ENCODE measurements at places on chromosomes 2 and 18. TPM values are rescaled to one million over a fixed set of nuclear protein-coding genes. Genes with fewer than 3 reads are reported as not detected.

DNA sequence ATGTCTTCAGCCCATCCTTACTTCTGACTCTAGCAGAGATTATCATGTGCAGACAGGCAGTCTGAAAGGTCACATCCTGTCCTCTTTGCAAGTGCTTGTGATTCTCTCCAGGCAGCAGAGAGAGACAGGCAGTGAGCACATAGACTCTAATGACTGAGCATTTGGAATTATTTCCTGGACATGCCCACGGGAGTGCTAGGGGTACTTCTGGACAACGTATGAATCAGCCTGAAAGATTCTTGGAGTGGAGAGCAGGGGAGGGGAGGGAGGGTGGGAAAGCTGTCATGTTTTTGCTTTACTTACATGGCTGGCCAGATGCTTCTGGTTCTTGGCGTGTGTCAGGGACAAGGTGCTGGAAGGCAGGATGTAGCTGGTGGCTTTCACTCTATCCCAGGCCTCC lies 150.6 kb downstream of the RIF1 start:
- DNase-seq: no peak

GRCh38 chr18:35827275-35827902 lies 145.1 kb upstream of the RMP24 start:
- no peak for DNase-seq

DNA sequence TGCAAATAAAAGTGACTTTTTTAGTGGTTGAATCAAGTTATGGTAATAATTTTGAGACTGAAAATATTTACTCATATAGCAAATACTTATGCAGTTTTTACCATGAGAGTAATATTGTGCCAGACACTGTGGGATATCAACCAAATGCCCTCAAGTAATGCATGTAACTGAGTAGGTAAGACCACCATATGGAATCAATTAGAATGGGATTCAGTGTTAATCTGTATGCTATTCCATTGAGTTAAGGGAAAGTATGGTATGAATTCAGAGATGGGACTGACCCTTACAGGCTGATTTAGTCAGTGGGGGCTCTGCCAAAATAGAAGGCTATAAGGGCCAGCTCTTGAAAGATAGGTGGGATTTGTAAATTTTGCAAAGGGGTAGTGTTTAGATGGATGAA lies 131.6 kb downstream of the CCDC85A start:
- no peak for DNase-seq

Gene UGT1A1
- not detected for total RNA-seq

GRCh38 chr2:104177179-104177578 lies 676.7 kb upstream of the POU3F3 start:
- no peak for DNase-seq

GRCh38 chr18:43078478-43079092 lies 36.9 kb downstream of the RIT2 start:
- DNase-seq: no peak

- no peak for DNase-seq
Observed at GRCh38 chr2:7755879-7756278, 838.7 kb downstream of the RNF144A start.

DNA sequence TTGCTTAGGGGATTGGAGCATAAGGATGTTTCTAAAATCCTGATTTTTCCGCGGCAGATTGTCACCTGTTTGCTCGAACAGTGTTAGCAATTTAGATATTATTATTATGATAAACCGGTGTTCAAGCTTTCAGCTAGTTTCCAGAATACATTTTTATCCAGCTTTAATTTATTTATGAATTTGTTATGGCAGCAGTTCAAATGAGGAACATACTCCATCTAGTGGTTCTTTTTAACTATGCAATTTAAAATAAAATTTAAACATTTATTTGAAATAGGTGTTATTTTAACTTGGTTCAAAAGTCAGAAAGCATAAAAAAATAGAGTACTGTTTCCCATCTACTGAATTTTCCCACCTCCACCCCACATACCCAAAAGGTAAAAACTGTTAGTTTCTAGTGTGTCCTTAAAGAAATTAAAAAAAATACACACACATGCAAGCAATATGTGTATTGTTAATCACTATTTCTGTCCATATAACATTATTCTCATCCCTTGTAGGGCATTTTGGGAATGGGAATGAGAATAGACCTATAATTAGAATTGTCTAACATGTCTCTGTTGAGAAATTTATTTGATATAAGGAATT lies 23.2 kb downstream of the ACOXL start:
- no peak for DNase-seq

- no peak for DNase-seq
Observed at GRCh38 chr2:226847090-226847489, 11.2 kb downstream of the RHBDD1 start.

Gene ALPP
- total RNA-seq: not detected

- no peak for DNase-seq
Observed at GRCh38 chr18:75116165-75116564, 92.8 kb downstream of the PTGR3 start.

DNA sequence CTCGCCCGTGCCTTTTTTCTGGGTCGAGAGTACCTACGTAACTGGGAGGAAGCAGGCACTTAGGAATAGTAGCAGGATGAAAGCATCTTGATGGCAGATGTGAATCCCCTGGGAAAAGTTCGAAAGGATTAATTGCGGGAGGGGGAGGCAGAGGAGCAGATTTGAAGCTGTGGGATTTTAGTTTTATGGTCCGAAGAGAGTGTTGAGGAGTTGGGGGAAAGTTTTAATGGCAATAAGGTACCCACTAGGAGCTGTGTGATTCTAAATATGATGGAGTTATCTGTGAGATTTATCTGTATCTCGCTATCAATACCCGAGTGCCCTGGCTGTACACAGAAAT lies 1.1 kb downstream of the AGFG1 start:
- no peak for DNase-seq

Gene OTOS
- total RNA-seq: 0.41 TPM

Gene NAT8
- not detected for total RNA-seq

Gene ZNF892
- total RNA-seq: 29.8 TPM

GRCh38 chr2:215364157-215365155 lies 52.6 kb downstream of the ATIC start:
- no peak for DNase-seq

GRCh38 chr2:128271911-128272600 lies 46.6 kb downstream of the HS6ST1 start:
- DNase-seq: no peak

DNA sequence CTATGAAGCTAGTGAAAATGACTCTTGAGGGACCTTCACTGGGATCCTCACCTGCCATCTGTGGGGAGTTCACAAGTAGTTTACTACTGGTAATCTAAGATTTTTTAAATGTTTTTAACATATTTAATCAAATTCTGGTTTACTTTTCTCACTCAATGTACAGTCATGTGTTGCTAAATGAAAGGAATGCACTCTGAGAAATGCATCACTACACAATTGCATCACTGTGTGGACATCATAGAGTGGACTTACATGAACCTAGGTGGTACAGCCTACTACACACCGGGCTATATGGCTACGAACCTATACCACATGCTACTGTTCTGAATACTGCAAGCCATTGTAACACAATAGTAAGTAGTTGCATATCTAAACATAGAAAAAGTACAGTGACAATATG lies 528.0 kb downstream of the BCL11A start:
- no peak for DNase-seq

DNA sequence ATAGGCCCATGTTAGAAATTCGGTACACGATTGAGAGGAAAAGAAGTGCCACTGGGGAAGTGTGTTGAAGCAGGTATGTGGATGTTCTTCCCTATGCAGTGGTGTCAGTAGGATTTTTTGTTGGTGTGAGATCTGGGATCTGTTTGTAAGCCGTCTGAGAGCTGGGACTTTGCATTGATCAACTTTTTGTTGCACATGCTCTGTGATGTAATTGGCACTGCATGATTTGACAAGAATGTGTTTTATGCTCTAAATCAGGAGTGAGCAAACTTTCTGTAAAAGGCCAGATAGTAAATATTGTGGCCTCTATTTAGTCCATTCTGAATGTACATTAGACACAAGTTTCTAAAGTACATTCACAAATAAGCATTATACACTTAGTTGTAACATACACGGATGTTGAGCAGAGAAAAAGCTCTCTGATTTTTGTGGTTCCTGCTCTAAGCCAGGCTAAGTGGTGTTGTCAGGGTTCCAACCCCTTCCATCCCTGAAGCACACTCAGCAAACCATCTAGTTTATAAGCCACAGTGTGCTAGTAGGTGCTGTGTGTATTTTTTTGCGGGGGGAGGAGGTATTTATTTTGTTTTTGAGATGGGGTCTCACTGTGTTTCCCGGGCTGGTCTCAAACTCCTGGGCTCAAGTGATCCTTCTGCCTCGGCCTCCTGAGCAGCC lies 235.6 kb downstream of the NEDD4L start:
- DNase-seq: no peak

GRCh38 chr2:123738643-123739042 lies 286.4 kb upstream of the CNTNAP5 start:
- no peak for DNase-seq

DNA sequence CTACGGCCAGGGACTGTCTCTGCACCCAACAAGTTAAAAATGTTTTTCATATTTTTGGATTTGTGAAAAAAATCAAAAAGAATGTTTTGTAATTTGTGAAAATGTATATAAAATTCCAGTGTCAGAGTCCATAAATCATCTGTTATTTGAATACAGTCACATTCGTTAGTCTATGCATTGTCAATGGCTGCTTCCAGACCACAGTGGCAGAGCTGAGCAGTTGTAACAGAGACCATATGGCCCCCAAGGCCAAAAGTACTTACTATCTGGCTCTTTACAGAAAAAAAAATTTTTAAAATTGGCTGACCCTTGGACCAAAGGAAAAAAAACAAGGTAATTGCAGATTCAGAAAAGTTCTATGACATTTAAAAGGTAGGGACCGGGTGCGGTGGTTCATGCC lies 86.7 kb upstream of the ATL2 start:
- no peak for DNase-seq

DNA sequence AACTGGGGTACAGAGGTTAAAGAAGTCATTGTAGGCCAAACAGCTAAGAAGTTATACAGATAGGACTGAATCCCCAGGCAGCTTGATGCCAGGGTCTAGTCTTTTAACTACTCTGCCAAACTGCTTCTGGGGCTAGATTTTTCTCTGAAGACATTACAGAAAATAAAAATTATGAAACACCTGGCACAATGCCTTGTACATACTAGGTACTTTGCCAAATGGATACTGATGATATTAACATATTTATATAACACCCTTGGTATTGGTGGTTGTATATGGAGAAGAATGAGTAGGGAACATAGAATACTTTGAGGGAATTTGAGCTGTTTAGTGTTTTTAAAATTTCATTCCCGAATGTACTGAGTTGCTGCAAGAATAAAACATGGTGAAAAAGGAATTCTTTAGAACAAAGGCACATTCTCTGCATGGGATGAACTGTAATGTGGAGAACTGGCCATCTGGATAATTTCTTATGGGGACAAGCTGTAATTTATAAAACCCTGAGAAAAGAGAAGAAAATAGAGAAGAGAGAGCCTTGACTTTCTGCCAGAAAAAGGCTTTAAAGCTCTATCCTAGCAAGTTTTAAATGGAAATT lies 210.9 kb upstream of the TMEM200C start:
- DNase-seq: no peak

GRCh38 chr2:204898928-204899640 lies 353.8 kb downstream of the PARD3B start:
- DNase-seq: no peak

DNA sequence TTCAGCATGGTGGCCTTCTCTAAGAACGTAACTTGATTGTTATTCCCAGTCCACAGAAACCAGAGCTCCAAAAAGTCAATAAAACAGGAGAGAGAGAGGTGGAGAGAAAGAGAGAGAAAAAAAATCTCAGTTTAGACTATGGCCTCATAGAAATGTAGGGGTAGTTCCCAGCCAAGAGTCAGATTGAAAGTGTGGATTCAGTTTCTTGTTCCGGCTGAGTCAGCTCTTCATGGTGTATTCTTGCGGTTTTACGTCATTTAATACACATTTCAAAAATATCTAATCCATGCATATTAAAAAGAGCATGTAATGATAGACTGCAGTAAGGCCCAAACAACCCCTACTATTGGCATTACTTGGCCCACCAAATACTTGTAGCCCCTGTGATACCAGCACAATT lies 303.9 kb downstream of the ETAA1 start:
- no peak for DNase-seq

Gene RAB12
- 119 TPM for total RNA-seq

Gene SERPINB4
- total RNA-seq: not detected

Gene FLACC1
- 2.4 TPM for total RNA-seq

GRCh38 chr2:37774976-37775907 lies 103.8 kb upstream of the CDC42EP3 start:
- DNase-seq: no peak

Gene INO80B
- 9.8 TPM for total RNA-seq

GRCh38 chr2:127650041-127650784 lies 4.3 kb downstream of the GPR17 start:
- DNase-seq: no peak

Gene LAMA1
- total RNA-seq: 12.2 TPM

DNA sequence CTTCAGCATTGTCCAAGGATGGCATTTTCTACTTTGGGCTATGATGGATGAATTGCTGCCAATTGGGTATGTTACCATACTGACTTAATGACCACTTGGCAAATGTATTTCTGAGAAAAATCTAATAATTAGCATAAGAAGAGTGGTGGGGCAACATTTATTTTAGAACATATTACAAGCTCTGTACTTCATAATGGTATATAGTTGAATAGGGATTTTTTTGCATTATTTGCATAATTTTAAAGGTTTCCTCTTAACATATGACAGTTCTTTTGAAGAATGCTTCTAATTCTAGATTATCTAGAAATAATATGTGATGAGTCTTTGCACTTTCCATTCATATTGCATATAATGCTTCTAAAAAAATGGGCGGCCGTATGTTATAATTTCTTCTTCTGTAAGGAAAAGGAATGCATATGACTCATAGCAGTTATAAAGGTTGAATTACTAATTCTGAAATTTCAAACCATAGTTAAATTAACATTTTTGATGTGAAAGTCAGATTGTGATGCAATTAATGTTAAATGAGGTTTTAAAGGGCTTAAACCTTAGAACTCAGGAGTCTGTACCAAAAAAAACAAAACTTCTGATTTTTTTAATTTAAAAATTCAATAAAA lies 1652.3 kb upstream of the SLC39A10 start:
- no peak for DNase-seq

DNA sequence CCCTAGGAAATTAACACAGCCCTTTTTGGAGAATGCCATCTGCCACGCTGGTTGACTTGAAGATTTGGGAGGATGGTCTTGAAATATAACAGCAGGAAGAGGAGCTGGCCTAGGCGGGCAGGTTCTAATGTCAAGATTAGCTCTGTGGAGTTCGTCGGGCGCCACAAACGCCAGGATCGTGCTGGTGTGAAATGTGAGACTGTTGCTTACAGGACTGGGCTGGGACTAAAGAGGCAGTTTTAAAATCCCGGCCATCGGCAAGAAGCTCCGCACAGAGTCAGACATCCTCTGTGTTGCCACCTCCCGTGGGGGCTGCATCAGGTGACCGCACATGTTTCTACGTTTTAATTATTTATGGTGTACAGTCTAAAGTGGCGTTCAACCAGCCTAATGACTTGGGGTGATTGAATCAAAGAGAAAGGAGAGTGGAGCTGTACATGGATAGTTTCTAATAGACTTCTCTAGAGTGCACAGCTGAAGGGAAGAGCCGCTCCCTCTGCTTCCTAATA lies 99.4 kb upstream of the BCL11A start:
- DNase-seq: no peak
